ENCODE measurements at places on chromosomes 11 and 22.

- no peak for DNase-seq
Measured at GRCh38 chr22:20015187-20015625, 1.4 kb downstream of the ARVCF start.

DNA sequence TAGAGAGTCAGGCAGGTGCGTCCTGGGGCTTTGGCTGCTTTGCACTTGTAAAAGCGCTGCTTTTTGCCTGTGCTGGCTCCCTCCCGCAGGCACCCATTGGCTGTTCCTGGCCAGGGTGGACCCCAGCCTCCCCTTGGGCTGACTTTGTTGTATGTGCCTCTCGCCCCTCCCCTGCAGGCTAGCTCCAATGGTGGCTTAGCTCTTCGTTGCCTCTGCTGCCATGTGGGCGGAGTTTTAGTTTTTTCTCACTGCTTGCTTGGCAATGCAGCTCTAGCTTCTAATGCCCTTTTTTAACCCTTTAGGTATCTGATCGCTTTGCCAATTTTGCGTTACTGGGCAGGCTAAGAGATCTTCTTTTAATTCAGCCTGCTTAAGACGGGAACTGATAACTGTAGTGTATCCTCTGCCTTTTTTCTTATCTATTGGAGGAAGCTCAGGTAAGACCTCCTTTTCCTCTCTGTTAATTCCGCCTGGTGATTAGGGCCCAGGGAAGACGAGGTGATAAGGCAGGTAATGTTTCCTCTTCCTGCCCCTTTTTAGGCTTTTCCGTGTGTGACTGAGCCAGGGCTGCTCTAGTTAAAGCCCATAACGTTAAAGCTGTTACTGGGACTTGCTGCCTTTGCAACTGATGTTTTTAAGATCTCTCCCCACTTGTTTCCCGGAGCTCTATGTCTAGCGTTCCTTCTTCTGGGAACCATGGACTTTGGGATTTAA is 11.7 kb upstream of the GLYATL1 start:
- no peak for DNase-seq

DNA sequence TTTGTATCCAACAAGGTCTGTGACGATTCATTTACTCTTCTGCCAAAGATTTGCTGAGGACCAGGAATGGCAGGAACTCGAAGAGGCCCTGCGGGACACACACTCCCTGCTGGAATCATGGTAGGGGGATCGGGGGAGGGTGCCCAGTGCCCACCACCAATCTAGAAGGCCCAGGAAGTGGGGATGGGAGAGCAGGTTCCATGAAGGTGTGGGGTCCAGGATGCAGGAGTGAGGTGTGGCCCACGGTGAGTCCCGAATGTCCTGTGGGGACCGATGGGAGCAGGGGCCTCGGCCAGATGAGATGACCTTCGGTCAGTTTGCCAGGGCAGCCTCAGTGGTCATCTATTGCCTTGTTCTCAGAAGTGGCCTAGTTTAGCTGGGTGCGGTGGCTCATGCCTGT is 492.7 kb downstream of the BRD1 start:
- no peak for DNase-seq

- no peak for DNase-seq
Measured at GRCh38 chr11:134267461-134267860, 8.7 kb upstream of the GLB1L3 start.

GRCh38 chr11:108144615-108145014 is 23.2 kb downstream of the ACAT1 start:
- DNase-seq, result no peak
